Posterior cingulate gyrus (tissue), 11 donors: ENCODE measurements at places on chromosomes 11 and 22.
A peak's percentile ranks its signal among the peaks of the same experiment; 100 is the strongest.

DNA sequence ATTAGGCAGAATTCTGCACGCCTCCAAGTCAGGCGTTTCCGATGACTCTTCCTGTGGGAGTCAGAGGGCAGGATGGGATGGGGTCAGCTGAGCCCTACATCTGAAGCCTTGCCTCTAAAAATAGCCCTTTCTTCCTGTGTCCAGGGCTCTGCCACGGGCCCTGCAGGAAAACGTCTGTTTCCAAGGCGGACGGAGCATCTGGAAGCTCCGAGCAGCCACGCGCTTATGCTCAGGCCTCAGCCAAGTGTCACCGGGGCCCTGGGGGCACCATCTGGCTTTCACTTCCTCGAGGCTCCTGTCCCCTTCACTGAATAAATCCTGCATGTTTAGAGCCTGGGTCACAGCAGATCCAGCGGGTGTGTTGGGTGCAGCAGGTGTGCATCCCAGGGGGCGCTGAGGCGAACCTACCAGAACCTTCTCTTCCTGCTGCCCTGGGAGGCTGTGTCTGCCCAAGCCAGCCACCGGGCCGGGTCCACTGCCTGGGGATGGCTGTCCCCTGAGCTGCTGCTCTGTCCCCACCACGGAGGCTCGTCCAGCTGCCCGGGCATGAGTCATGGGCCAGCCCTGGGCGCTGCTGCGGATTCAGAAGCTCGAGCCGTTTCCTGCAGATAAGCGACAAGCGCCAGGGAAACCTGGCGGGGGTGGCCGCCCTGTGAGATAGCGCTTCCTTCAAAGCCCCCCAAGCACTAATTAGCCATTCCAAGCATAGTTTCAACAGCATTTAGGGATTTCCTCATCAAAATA, 32.0 kb upstream of the LINC01488 start:
- no peak for DNase-seq

DNA sequence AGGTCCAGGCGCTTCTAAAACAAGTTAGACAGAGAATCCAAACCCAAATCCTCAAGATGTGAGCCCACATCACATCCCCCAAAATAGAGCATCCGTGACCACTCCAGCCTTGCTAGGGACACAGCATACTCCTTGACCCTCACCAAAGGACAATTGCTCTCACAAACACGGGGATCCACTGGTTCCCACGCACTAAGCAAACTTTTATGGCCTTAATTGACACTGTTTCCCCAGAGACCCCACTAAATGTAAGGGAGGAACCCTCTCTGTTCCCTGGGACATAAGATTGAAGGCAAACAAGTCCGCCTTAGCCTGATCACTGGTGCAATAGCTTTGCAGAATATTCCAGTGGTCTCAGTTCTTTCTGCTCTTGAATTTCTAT, 20.1 kb downstream of the ZNF74 start:
- no peak for DNase-seq

DNA sequence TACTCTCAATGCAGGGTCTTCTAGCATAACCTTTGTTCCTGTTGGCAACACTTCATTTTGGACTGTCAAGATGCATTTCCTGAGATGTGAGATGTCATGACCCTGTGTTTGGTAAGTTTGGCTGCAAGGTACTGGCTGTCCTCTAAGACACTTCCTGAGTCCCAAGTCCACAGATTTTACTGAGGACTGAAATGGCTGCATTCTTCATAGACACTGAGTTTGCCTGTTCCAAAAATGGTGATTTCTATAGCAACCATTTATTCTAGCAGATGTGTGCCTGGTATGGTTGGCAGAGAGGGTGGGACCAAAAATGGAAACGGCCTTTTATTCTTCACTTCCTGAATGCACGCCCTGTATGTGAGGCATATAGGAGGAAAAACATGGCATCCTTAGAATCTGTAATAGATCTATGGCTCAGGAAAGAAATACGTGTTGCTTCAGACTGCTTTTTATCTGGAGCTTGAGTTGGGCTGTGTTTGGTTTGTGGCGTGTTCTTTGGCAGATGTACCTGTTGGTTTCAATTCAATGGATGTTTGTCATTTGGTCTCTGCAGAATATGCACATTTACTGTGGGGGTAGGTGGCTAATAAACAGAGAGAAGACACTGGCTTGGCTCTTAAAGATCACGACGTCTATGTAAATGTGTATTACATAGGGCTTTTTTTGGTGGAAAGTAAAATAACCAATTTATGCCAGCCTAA, 62.4 kb downstream of the ZBTB16 start:
- no peak for DNase-seq

GRCh38 chr11:35040221-35040942, 98.6 kb upstream of the CD44 start:
- no peak for DNase-seq

GRCh38 chr11:43579171-43579918, 101.2 kb upstream of the HSD17B12 start:
- no peak for DNase-seq

DNA sequence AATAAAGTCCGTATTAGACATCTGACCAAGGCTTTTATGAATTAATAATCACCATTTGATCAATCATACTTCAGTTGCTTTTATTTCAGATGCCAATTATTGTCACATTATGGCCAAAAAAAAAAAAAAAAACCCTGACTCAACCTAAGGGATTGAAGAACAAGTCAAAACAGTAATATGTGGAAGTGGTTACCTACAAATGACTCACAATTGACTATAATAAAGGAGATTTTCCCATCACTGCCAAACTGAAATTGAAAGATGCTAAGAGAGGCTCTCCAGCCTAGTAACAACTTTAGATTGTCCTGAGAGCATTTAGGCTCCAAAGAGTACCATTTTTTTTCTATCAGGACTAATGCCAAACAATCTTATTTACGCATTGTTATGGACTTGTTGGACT, 35.2 kb downstream of the SOX6 start:
- DNase-seq = no peak

- DNase-seq = peak; percentile 26
Measured at GRCh38 chr22:19291218-19291579, 320 bp downstream of the CLTCL1 start.
